ENCODE measurements at places on chromosomes 11 and 22.

GRCh38 chr11:38865922-38866321 is 2267.9 kb upstream of the RAG2 start:
- DNase-seq, result no peak

- no peak for DNase-seq
Measured at GRCh38 chr11:76578654-76579055, 91.9 kb downstream of the LRRC32 start.

DNA sequence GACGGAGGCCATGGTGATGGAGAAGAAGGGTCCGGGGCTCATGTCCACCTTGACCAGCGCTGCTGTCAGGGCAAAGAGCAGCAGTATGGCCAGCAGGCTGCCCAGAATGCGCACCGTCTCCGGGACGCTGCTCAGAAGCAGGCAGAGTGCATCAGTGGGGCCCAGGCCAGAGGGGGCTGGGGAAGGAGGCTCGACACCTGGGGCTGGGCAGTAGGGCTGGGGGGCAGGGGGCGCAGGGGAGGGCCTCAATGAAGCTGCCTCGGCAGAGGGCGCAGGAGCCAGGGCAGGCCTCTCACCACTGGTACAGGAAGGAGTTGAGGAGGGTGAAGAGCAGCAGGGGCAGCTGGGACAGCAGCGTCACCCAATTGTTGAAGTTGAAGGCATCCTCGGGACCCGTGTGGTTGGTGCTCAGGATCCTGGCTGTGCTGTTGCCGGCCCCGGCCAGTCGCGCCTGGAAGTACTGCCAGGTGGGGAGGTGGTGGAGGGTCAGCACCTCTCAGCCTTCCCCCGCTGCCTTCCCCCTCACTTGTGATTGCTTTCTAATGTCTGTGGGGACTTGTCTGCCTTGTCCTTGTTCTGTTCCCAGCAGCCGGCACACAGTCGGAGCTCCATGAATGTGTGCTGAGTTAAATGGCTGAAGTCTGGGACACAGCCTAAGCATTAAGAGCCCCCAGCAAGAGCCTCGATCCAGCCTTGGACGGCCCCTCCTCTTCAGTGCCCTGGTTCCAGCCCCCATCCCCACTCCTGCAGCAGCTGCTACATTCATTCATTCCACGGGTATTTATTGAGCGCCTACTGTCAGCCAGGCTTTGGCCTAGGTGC is 2.3 kb downstream of the SLC29A2 start:
- DNase-seq, result no peak

GRCh38 chr11:20584093-20584774 is 15.2 kb upstream of the SLC6A5 start:
- DNase-seq, result no peak
